ENCODE measurements at places on chromosomes 1 and 21.

DNA sequence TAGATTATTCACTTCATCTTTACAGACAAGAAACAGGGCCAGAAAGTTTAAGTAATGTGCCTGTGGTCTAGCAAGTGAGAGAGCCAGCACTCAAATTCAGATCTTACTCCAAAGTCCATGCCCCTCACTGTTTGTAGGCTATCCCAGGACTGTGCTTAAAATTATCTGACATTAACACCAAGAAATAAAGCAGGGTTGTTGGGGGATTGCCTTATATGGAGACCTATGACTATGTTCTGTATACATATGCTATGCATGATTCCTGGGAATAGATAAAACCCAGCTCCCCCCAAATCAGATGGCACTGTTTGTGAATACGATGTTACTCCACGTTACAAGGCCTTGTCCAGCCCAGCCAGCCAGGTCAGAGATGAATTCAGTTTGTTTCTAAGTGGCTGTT lies 131.6 kb upstream of the HOOK1 start:
- DNase-seq = no peak

DNA sequence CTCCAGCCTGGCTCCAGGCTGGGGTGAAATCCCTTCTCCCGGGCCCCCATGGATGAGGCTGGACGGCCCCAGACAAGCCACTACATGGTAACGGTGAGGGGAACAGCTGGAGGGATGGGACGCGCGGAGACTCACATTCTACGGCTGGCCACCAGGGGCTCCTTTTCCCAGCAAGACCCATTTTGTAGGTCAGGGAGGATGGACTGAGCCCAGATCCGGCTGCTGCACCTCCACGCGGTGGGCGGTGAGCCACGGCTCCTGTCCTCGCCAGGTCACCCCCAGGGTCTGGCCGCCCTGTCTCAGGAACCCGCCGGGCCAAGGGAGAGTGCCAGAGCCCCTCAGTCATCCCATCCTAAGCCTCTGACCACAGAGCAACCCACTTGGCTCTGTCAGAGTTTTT lies 75.0 kb upstream of the ACTRT2 start:
- no peak for DNase-seq

- no peak for DNase-seq
Observed at GRCh38 chr1:66494482-66494881, 39.5 kb upstream of the SGIP1 start.

DNA sequence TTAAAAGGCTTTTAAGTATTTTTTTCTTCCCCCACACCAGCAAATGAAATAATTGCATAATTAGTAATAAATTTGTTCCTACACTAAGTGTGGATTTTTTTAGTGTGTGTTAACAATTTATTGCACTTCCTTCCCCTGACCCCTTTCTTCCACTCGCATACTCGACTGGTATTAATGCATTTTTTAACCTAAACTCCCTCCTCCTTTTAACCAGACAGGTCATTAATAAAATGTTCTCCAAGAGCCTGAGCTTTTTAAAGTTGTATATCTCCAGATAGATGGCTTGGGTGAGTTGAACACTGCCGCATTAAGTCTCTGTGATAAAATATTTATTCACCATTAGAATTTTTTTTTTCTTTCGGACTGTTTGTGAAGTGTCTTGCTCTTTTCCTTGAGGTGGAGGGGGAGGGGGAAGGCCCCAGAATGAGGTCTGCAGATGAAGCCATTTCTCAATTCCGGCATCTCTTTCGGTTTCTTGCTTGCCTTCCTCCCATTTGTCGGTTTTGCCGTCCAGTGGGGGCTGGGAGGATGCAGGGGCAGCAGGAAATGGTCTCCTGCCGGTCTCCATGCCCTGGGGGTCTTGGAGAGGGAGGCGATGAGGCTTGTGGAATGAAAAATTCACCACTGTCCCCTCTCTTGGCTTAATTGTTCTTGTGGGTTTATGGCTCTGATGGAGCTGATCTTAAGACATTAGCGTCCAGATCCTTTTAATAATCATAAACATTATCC lies 64.1 kb upstream of the ACTL8 start:
- no peak for DNase-seq

GRCh38 chr21:46216132-46216747 lies 12.3 kb downstream of the LSS start:
- no peak for DNase-seq

- no peak for DNase-seq
Observed at GRCh38 chr1:91397605-91398004, 7.0 kb downstream of the HFM1 start.

GRCh38 chr1:20141466-20141865 lies 2.3 kb downstream of the PLA2G2F start:
- no peak for DNase-seq

GRCh38 chr1:234554698-234555311 lies 55.2 kb downstream of the IRF2BP2 start:
- DNase-seq = no peak

- DNase-seq = peak; percentile 67
Observed at GRCh38 chr1:200075938-200076546, 48.5 kb downstream of the NR5A2 start.

GRCh38 chr1:156420205-156421061 lies 51.4 kb downstream of the RHBG start:
- no peak for DNase-seq

DNA sequence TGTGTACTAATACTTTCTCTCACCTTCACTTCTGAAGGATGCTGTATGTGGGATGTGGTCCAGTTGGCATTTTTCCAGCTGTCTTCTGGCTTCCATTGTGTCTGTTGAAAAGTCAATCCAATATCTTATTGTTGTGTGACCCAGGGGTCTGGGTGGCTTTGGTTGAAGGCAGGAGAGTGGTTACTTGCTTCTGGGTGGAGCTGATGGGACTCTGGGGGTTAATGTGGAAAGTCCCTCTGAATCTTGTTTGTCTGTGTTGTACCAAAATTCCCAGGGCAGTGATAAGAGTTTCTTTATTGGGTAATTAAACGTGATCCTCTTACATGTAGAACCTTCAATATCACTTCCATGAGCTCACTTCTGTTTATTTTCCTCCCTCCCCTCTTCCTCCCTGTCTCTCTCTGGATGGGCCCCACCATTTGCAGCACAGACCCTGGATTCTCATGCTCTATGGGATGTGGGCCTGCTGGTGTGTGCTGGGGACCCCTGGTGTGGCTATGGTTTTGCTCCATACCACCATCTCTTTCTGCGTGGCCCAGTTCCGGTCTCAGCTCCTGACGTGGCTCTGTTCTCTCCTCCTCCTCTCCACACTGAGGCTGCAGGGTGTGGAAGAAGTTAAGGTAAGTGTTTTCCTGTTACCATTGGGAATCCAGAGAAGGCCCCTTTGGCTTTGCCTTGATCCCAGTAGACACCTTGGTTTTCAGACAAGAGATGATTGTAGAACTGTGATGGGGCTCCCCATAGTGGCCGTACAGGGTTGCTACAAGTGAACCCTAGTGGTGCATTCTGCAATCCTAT lies 71.5 kb downstream of the HHAT start:
- DNase-seq = peak; percentile 75

GRCh38 chr1:87568005-87568404 lies 239.3 kb downstream of the LMO4 start:
- DNase-seq = no peak

DNA sequence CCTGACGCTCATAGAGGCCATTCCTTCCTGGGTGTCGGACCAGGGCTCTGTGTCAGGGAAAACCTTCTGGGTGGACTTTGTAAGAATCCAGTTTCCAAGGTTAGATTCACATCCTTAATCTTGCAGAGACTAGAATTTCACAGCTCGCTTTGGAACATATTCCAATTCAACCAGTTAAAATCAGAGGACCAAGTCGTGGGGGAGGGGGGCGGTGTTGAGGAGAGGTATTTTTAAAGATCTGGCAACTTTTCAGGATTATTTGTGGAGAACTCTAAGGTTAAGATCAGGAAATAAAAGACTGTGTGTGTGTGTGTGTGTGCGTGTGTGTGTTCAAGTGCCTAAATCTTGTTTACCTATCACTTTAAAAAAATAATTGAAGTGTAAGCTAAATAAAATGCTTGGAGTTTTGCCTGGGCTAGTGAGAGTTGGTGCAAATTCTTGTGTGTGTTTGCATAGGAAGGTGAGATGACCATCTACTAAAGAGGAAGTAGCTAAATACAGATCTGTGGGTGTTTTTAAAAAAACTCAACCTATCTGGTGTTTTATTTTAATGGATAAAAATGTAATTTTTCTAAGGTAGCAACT lies 21.8 kb downstream of the TENT5C start:
- no peak for DNase-seq

- no peak for DNase-seq
Observed at GRCh38 chr1:33140153-33141149, 41.4 kb downstream of the TRIM62 start.

DNA sequence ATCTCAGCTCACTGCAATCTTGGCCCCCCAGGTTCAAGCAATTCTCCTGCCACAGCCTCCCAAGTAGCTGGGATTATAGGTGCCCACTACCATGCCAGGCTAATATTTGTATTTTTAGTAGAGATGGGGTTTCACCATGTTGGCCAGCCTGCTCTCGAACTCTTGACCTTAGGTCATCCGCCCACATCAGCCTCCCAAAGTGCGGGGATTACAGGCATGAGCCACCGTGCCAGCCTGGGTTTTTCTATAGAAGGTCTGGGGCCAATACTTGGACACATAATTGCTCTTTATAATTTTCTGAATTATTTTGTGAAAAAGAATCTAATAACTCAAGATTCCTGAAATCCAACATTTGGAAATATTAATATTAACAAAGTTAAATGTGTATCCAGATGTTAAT lies 1267.7 kb upstream of the ADGRL4 start:
- DNase-seq = no peak

DNA sequence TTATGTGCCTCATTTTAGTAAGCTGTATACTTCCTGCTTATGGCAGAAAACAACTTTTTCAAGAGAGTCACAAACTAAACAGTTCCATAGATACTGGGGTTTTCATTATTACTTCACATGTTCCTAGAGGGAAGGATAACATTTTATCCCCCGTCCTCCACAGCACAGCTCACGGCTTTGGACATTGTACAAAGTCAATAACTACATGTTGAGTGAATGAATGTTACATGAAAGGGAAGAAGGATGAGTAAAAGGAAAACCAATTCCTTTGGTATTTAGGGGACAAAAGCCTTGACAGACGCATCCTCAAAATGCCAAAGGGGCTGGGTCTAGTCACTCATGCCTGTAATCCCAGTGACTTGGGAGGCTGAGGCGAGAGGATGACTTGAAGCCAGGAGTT lies 14.8 kb downstream of the PI4KB start:
- DNase-seq = no peak

DNA sequence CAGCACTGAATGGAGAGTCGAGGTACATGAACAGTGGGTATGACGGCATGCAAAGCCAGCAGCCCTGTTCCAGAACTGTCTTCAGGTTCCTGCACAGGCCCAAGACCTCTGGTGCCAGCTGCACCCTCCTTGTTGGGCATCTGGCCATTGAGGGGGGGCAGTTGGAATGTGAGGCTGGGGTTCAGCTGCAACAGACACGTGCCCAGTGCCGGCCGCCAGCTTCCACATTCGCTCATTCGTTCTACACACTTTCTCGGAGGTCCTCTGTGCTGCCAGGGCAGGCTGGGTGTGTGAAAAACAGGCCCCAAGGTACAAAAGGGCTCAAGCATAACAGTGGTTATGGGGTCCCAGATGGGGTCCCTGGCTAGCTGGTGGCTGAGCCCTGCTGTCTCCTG lies 37.9 kb upstream of the SLC19A1 start:
- no peak for DNase-seq

DNA sequence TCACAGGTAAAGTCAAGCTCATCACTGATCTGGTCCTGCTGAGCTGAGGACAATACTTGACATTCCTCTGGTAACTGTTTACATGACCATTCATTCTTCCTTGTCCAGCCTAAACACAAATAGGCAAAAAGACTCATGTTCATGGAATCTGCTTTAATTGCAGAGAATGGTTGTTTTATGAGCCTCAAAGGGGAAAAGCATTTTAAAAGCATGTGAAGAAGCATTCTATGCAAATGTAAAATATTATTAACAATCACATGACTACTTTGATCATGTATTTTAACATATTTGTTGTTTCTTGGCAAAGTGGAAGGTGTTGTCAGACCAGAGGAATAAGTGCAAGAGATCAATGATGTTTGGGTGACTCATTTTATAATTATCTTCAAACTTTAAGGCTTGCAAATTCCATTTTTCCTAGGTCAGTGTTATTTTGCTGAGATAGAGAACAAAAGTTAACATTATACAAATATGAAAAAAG lies 133.7 kb downstream of the RUNX1 start:
- DNase-seq = no peak

- no peak for DNase-seq
Observed at GRCh38 chr1:151048645-151049032, 1.1 kb downstream of the C1orf56 start.

GRCh38 chr1:225921734-225922709 lies 2.0 kb downstream of the PYCR2 start:
- DNase-seq = no peak

DNA sequence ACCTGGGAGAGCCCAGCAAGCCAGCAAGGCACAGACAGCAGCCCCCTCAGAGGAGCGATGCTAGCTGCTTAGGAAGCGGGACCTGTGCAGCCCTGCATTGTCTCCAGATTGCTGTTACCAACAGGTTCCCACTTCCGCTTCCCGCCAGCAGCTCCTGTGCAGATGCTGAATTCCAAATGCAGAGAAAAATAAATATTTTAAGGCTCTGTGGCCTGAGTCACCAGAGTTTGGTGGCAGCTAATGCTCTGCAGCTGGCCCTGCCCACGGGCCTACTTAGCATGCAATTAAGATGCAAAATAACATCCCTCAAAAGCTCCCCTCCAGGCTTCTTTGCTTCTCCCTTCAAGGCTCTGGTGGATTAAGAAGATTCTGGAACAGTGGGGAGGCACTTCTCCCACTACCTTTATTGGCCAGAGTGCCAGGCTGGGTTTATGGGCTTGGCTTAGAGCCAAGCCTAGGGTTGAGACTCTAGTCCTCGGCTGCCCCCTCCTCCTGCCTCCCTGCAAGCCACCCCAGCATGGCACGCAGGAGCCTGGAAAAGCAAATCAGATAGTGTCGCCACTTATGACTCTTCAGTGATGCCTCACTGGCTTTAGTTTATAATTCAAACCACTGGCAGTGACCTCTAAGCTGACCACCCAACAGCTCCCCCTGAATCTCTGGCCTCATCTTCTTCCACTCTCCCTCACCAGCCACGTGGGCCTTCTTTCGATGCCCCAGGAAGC lies 207.1 kb upstream of the ZC3H12A start:
- peak; percentile 4 for DNase-seq

- no peak for DNase-seq
Observed at GRCh38 chr1:165877940-165878556, 50.6 kb downstream of the UCK2 start.

DNA sequence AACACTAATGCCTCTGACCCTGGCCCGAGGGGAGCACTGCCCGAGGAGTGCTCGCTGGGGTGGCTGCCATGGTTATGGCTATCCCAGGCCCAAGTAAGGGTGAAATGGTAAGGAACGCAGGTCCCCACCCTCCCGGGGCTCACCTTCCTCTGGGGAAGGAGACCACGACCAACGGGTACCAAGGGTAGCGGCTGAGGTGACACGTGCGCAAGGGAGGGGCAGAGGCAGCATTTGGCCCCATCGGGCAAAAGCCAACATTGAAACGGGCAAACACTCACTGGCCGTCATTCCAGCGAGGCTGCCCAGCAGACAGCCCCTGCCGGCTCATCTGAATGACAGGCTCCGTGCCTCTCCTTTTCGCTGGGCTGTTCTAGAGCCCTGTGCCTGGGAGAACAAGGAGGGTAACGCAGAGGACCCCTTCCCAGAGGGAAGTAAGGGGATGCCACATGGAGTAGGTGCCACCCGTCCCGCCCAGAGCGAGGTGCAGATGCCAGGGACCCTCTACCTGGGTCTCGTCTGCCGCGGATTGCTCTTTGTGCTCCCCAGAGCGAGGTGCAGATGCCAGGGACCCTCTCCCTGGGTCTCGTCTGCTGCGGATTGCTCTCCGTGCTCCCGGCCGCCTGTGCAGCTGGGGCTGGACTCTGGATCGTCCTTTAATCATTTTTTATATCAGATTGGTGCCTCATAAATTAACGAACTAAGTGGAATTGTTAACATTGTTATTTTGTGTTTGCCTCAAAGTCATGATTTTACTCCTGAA lies 16.2 kb downstream of the ACTRT2 start:
- no peak for DNase-seq

Data from trophoblast cell (in vitro differentiated cells and primary cell).